ENCODE measurements at places on chromosomes 12 and 14.

DNA sequence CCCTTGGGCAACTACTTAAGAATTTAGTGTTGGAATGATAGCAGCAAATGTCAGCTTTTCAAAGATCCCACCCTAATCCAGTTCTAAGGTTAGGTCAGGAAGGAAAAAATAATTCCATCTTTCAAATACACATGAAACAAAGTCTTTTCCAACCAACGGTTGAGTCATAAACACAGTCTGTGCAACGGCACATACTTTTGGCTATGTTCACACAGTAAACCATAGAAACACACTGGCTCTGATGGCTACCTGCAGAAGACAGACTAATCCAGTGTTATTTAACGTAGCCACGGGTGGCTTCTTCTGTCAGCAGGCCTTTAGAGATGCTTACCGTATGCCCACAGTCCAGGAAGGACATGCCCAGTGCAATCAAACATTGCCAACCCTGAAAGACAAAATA lies 35.7 kb downstream of the HIGD1C start:
- no peak for DNase-seq

DNA sequence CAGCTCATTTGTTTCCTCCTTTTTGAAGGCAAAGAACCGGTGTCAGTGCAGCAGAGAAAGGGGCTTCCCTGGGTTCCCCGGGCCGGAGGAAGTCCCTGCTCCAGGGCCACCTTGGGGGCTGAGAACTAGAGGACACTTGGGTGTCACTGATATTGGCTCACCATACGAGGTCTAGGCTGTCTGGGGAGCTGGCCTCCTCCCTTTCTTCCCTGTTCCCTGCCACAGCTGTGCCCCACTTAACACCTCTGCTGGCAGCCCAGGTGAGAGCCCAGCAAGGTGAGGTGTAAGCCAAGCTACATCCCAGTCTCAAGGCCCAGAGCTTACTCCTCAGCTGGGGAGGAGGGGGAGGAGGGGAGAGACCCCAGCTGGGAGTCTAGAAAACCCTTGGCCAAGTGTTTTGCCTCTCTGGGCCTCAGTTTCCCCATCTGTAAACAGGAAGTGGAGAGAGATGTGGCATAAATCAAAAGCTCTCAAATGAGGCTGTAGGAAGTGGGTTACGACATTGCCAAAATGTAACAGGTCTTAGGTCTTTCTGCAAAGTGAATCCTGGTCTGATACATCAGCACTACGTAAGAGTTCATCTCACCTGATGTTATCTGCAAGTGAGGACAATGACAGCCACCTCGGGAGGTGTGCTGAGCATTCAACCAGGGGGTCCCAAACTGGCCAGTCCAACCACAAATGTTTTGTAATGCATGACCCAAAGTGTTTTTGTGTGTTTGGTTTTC lies 25.5 kb downstream of the RASAL1 start:
- DNase-seq, result no peak

DNA sequence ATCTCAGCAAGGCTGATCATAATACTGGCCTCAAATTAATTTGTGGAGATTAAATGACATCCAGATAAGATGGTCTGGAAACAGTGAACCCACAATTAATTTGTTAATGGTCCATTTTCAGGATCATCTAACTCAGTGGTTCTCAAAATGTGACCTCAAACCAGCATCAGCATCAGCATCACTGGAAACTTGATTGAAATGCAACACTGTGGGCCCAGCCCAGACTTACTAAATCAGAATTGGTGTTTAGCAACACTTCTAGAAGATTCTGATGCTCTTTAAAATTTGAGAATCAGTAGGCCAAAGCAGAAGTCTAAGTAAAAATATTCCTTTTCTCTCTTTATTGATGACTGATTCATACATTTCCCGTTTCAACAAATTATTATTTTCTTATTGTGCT lies 10.7 kb upstream of the KRT82 start:
- no peak for DNase-seq

- DNase-seq, result no peak
These were observed 33.7 kb downstream of the MAPK1IP1L start for GRCh38 chr14:55085060-55085660.

DNA sequence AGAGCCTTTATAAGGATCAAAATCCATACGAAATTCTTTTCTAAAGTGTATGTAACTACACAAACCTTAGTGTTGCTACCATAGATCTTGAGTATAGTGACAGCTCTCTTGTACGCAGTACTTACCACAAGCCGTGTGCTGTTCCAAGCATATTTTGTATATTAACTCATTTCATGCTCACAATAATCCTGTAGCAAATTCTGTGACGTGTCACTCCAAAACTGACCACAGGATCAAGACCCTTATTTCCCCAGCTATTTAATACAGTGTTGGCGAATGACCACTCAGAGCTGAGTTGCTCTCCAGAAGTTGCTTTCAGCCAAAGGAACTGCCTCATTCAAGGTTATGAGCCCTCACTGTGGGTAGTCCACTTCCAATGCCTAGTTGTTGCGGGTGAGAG lies 169.8 kb downstream of the BTG1 start:
- no peak for DNase-seq

- no peak for DNase-seq
These were observed 23.8 kb downstream of the MVK start for GRCh38 chr12:109597414-109597794.

- no peak for DNase-seq
These were observed 16.5 kb downstream of the UBE3B start for GRCh38 chr12:109493938-109494337.

DNA sequence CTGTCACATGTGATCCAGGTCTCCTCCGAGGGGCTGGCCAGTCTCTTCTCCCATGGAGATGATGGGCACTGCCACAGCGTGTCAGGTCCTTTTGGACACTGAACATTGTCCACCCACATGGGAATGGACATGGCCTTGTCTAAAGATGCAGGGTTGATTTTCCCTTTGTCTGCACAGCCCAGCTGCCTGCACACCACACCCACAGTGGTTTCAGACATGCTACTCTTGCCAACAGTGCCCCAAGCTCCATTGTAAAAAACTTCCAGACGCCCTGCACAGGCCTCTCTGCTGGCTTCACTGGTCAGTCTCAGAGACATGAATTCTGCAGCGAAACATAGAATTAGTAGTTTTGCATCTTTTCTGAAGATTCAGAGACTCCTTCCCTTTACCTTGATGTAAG lies 18.5 kb downstream of the CD163 start:
- no peak for DNase-seq

DNA sequence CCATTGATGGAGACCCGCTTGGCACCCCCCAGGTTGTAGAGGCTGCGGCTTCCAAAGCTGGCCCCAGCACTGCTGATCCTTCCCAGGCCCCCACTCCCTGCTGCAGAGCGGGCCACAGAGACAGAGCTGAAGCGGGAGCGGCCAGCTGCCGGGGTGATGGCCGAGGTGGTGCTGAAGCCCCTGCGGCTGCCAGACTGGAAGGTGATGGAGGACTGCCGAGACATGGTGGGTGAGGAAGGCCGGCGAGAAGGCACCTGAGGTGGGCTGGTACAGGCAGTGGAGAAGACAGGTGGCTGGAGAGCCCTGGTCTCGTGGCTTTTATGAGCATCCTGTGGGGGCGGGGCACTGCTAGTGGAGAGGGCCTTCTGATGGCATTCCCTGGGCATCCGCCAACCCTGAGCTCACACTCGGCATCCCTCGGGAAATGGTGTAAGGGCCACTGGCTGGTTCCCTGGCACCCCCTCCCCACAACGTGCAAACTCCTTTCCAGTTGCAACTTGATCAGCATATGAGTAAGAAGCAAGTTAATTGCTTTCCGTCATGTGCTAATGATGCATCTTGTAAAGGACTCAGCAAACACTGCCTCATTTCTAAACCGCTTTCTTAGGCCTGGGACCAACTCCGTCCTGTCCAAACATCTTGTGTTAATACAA lies at the start of gene KRT75:
Gene KRT75 (minus strand): TSS at position 291 of the 653 bp plus-strand sequence. CDS start 67 bp downstream, at position 224.
- no peak for DNase-seq

- DNase-seq, result no peak
These were observed 10.2 kb upstream of the CCER1 start for GRCh38 chr12:90965204-90965603.

DNA sequence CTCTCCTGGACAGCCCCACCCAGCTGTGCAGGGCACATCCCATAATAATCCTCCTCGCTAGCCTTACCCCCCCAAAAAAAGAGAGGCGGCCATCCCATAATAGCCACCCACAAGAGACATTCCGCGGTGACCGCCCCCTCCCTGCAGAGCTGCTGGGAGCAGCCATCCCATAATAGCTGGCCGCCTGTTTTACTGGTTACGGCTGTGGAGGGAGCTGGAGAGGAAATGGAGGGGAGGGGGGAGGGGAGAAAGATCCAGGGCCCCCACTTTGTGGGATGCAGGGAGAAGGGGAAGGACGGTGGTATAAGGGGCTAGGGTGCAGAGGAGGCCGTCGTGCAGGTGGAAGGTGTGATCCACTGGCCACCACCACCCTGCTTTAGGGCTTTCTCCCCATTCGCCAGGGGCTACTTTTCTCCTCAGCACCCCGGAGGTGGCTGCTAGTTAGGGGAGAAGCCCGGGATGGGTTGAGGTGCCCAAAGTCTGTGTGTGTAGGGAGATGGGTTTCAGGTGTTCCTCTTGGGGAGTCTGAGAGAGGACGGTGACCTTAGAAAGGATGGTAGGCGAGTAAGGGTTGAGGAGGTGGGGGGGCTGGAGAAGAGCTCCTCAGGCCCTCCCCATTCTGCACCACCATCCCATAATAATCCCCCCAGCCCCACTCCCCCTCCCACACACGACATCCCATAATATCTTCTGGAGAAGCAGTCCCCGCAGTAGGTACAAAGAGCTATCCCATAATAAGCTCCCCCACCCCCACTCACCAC lies 6.0 kb upstream of the CHD4 start:
- no peak for DNase-seq

DNA sequence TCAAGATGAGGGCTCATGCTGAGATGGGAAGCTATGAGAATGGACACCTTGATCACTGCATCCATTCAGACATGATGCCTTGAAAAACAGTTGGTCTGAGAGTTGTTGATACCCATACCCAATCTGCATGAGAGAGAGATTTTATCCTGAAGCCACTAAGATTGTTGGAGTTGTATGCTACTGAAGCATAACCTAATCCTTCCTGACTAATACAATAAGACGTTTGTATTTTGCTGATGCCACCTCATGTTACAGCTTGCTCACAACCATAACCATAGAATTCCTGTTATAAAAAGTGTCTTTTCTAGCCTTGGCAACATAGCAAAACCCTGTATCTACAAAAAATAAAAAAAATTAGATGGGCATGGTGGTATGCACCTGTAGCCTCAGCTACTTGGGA lies 12.7 kb upstream of the SERPINA1 start:
- no peak for DNase-seq
